ENCODE measurements at places on chromosomes 6 and 20.
A peak's percentile ranks its signal among the peaks of the same experiment; 100 is the strongest.

- H3K4me1 ChIP-seq: peaks cover 14% of the 10 kb centered on the region
- no peak for DNase-seq
- H3K4me3 ChIP-seq: no peak overlapping the region
These were observed 96.4 kb upstream of the MRPS10 start for GRCh38 chr6:42313941-42314570.

DNA sequence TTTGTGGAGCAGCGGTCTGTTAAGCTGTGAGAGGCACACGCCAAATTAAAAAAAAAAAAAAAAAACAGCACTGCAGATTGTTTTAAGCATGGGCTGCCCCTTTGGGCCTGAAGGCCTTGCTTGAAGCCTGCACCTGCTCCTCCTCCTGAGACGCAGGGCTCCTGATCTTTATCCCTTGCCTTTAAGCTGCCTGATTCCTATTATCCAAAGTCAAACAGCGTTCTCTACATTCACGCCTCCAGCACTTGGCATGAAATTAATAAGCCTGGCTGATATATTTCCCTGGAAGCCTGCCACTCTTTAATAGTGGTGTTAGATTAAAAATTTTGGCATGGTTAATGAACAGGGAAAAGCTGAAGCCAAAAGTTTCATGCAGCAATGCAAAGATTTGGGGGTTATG is 163.9 kb downstream of the FAXC start:
- H3K4me3 ChIP-seq: no peak overlapping the region
- H3K36me3 ChIP-seq: no peaks in the 10 kb centered on the region
- H3K27ac ChIP-seq: no peak overlapping the region
- DNase-seq: no peak
- peaks cover 3% of the 10 kb centered on the region for H3K27me3 ChIP-seq

GRCh38 chr6:164214066-164214465 is 799.5 kb downstream of the QKI start:
- H3K27ac ChIP-seq: no peak overlapping the region
- H3K36me3 ChIP-seq: no peaks in the 10 kb centered on the region
- DNase-seq: no peak
- no peak overlapping the region for H3K4me3 ChIP-seq

GRCh38 chr20:46488451-46488850 is 24.9 kb downstream of the ZNF334 start:
- H3K36me3 ChIP-seq: no peaks in the 10 kb centered on the region
- H3K4me3 ChIP-seq: no peak overlapping the region
- no peak overlapping the region for H3K27ac ChIP-seq
- H3K4me1 ChIP-seq: no peaks in the 10 kb centered on the region

DNA sequence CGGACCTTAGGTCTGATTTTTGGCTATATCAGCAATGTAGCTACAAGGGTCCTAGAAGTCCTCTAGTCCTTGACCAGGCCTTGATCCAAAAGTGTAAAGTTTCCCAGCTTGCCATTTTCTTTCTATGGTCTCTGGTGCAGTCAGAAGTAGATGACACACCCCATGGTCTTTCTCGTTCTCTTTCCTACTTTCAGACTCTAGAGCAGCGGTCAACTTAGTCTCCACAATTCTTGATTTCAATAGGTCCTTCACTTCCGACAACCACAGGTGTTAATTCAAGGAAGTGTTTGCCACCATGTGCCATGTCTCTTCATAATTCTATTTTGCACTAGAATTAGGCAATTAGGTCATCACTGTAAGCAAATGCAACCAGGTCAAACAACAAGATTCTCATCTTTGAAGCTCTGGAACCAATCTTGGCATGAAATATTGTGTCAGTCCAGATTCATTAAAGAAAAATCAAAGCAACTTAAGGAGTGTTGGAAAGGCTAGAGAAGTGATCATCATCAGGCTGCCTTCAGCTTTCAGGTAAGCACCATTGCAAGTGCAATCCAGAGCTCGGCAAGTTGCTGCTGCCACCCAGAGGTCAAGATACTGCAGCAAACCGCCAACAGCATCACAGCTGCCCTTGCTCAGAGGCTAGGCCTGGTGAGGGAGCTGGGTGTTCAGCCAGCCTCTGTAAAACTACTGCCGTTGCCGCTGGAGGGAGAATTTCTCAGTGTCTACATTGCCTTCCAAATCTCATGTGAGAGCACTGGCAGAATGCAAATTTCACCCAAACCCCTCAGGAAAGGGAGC is 5.6 kb upstream of the SYNE1 start:
- H3K27ac ChIP-seq: no peak overlapping the region
- peaks cover 10% of the 10 kb centered on the region for H3K27me3 ChIP-seq
- no peaks in the 10 kb centered on the region for H3K36me3 ChIP-seq
- H3K4me1 ChIP-seq: peaks cover under 1% of the 10 kb centered on the region
- no peak overlapping the region for H3K4me3 ChIP-seq
- DNase-seq: peak; percentile 32

All from activated CD8-positive, alpha-beta T cell treated with anti-CD3 and anti-CD28 coated beads, Interleukin-2, amount 10 ng/mL, durations not matched to agents 7 days and 5 days (primary cell).